ENCODE measurements at places on chromosomes 1 and 21.

DNA sequence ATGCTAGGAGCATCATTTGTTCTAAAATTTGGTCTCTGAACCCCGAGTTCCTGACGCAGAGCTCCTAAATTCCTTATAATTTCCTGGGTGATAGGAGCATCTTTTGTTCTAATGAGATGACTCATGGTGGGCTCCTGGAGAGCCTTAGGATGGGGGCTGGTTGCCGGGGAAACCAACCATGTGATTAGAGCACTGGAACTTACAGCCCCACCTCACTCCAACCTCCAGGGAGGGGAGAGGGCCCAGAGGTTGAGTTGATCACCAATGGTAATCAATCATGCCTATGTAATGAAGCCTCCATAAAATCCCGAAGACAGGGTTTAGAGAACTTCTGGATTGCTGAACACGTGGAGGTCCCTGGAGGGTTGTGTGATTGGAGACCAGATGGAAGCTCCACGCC, 7.7 kb downstream of the SHISAL2A start:
- no peak for DNase-seq

GRCh38 chr1:119697598-119697997, 14.1 kb upstream of the PHGDH start:
- no peak for DNase-seq

- DNase-seq, result no peak
These were observed 112.4 kb downstream of the WDR4 start for GRCh38 chr21:42766739-42767560.

DNA sequence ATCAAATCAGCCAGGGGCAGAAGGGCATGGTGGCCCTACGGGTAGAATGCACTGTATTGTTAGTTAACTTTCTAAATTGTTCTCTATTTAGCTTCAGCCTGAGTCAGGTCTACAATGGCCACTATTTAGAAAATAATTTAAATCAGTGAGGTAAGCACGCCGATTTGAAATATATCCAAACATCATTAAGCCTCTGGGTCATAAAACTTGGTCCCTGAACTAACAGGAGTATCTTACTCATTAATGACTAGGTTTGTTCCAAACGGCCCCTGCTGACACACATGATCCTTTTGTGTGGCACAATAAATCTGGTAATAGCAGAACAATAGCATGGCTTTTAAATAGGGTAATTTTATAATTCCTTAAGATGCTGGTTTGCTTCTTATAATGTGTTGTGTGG, 48.4 kb downstream of the STX6 start:
- DNase-seq, result no peak

DNA sequence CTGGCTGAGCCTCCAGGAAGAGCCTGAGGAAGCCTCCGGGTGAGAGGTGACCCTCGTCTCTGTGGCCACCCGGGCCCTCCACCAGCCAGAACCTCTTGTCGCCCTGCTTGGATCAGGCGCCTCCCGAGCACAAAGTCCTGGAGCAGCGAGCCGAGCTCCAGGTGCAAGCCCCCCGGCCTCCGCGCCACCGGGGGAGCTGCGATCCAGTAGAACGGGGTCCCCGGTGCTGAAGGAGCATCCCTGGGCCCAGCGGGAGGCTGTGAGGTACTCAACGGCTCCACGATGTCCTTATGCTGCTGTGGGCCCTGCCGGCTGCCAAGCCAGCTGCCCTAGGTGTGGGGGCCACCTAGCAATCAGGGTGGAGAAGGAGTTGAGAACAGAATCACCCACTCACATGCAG, 102.8 kb downstream of the PRDM16 start:
- DNase-seq, result no peak

- DNase-seq, result no peak
These were observed 238.4 kb downstream of the TNR start for GRCh38 chr1:175504875-175505555.

DNA sequence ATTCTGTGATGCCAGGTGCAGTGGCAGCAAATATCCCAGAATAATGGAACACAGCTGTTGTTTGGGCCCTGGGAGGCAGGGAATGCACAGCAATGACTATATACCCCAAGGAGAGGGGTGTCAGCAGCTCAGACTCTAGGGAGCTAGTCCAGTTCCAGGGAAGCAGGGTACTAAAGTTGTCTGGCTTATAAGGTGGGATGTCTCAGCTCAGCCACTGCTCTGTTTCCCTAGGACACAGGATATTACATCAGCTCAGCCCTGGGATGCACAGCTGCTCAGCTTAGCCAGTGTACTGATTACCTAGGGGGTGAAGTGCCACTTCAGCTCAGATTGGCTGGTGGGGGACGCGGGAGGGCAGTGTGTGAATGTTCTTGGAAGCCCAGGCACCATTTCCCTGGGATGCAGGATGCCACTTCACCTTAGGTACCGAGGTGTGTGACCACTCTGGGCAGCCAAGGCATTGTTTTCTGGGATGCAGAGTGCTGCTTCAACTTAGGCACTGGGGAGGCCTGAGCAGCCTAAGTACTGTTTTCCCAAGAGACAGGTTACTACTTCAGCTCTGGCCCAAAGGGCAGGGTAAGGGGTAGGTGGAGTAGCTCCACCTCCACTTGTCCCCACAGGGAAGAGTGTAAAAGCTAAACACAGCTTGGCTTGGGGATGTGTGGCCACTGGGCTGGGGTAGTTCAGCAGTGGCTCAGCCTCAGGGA, 59.4 kb downstream of the DIPK1A start:
- DNase-seq, result no peak

DNA sequence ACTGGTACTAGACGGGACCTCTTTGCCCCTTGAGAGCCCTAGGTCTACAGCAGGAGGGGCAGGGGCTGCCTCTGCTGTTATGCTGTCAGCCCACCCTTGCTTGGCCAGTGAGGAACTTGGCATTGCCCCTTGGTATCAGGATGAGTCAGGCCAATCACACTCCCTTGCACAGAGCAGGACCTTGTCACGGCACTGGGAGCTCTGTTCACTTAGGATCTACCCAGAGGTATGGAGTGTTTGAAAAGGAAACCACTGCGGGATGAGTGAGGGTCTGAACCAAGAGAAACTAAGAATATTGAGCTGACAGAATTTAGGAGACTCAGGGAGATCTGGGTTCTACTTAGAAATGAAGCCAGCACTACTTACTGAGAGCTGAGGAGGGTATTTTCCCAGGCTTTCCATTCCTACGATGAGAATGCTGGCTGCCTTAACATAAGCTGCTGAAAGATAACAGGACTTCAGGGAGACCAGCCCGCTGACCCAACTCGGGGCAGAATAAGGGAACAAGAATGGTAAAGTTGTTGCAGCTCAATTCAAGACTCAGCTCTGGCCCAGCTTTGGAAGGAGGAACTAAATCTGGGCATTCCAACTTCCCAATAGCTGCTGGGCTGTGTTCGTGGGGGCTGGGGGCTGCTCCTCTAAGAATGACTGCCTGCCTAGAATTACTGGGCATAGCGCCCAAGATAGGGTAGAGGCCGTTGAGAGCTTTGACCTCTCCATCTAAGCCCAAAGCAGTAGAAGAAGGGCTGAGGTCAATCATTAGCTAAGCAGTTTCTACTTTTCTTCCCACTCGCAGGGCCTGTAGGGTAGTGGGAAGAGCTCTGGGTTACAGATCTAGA, 1.5 kb downstream of the FABP3 start:
- no peak for DNase-seq

DNA sequence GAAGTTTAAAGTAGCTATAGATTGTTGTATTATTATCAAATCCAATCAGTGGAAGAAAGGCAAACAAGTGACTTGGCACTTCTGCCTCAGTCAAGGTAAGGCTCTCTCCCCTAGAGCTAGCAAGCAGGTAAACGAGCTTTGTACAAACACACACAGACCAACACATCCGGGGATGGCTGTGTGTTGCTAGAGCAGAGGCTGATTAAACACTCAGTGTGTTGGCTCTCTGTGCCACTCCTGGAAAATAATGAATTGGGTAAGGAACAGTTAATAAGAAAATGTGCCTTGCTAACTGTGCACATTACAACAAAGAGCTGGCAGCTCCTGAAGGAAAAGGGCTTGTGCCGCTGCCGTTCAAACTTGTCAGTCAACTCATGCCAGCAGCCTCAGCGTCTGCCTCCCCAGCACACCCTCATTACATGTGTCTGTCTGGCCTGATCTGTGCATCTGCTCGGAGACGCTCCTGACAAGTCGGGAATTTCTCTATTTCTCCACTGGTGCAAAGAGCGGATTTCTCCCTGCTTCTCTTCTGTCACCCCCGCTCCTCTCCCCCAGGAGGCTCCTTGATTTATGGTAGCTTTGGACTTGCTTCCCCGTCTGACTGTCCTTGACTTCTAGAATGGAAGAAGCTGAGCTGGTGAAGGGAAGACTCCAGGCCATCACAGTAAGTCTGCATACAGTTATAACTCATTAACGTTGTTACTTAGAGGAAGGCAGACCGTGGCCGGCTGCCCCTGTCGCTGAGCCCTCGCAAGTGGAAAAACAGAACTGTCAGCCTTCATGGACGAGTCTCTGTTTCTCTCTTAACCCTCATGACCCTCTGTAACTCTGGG, at the start of gene PALMD:
Gene PALMD (plus strand): TSS at position 415 of the 833 bp plus-strand sequence. CDS start 205 bp downstream, at position 620.
- peak; percentile 5 for DNase-seq

GRCh38 chr1:43750083-43750482, 42.7 kb downstream of the ST3GAL3 start:
- DNase-seq, result no peak

GRCh38 chr1:173429471-173430402, 47.4 kb upstream of the PRDX6 start:
- DNase-seq, result peak; percentile 80

- no peak for DNase-seq
These were observed 4.0 kb upstream of the FAAP20 start for GRCh38 chr1:2198571-2198970.

- DNase-seq, result no peak
These were observed 138.6 kb upstream of the NGF start for GRCh38 chr1:115476616-115477015.

DNA sequence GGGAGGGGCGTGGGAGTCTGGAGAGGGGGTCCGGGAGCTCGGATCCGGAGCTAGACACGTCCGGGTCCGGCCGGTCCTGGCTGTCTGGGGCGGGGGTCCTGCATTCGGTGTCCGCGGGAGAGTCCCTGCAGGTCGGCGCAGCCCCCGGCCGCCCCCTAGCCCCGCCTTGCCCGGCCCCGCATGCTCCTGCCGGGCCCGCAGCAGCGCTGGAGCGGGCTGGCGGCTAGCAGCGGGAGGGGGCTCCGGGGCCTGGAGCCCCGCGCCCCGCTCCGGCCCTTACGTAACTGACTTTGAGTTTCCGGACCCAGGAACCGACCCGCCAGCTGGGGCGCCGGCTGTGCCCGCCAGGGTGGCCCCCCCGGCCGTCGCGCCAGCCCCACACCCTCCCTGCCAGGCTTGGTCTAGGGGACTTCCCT, 26.9 kb upstream of the EPB41 start:
- DNase-seq, result no peak

GRCh38 chr1:41827991-41828570, 90.6 kb downstream of the HIVEP3 start:
- no peak for DNase-seq

DNA sequence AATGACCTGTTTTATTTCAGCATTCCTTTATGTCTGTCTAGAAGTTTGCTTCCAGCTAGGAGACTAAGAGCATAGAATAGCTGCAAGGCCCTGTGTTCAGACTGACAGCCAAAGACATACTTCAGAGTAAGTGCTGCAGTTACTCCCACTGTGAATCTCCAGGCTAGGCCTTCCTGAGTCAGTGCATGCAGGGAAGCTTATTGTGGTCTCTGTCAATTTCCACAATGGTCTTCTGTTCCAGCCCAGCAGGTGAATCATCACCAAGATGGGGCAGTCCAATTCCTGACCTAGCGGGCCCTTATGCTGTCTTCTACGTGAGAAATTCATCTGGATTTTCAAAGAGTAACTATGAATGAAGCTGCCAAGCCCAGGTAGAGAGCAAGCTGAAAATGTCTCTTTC, 146.3 kb upstream of the C8B start:
- DNase-seq, result no peak

Measured in globus pallidus (tissue), 1 donor.